Aorta (tissue), 5 donors: ENCODE measurements at places on chromosomes 6 and 20.
A peak's percentile ranks its signal among the peaks of the same experiment; 100 is the strongest.

- no peak overlapping the region for H3K4me3 ChIP-seq
- H3K27me3 ChIP-seq: no peaks in the 10 kb centered on the region
- H3K4me1 ChIP-seq: no peaks in the 10 kb centered on the region
These were observed 233.6 kb upstream of the MAP3K7 start for GRCh38 chr6:90820436-90820835.

DNA sequence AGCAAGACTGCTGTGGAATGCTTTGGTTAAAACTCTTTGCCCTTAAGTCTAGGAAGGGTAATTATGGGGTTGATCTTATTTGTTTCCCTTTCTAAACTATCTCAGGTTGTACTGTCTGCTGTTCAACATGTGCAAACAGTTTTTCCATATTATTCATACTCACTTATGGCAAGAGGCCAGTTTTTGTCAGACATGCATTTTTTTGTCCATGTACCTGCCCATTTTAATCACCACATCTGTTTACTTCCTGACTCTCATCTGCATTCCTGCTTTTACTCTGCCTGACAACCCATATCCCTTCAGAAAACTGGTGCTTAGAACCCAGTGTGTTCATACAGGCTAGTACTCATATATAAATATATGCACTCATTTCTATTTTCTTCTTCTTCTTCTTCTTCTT lies 80.3 kb downstream of the LPA start:
- H3K4me3 ChIP-seq: no peak overlapping the region
- no peaks in the 10 kb centered on the region for H3K27me3 ChIP-seq
- H3K4me1 ChIP-seq: no peaks in the 10 kb centered on the region

GRCh38 chr6:36247693-36248092 lies 22.2 kb upstream of the PNPLA1 start:
- no peak overlapping the region for H3K4me3 ChIP-seq
- H3K4me1 ChIP-seq: peaks cover 1% of the 10 kb centered on the region
- H3K27me3 ChIP-seq: no peaks in the 10 kb centered on the region
- no peak overlapping the region for H3K27ac ChIP-seq
- H3K36me3 ChIP-seq: no peaks in the 10 kb centered on the region

GRCh38 chr20:2815242-2815900 lies 584 bp downstream of the C20orf141 start:
- no peaks in the 10 kb centered on the region for H3K36me3 ChIP-seq
- no peaks in the 10 kb centered on the region for H3K27me3 ChIP-seq
- no peak for DNase-seq
- H3K4me3 ChIP-seq: no peak overlapping the region

DNA sequence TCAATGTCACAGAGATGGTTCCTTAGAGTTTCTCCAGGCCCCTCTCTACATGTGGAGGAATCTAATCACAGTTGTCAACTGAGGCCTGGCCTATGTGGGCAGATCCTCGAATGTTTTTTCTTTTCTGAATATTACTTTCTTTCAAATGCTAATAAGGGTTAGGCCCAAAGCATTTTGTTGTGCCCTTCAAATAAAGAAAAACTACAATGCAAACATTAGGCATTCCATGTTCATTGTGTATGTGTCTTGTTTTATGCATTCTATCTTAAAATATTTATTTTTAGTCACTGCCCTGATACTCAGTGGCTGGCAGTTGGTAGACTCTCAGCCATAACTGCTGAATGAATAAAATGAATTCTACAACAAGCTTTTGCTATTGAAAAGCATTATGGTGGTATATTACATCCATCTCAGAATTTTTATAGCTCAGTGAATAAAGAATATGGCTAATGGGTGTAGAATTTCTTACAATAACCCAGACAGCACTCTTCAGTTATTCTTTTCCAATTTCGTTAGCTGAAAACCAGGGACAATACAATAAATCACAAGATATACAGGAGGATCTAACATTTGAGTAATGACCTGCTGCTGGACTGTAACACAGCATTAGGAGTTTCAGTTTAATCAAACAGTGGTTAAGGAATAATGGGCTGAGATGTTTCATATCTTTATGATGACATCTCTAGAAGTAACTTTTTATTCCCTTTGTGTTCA lies 28.3 kb downstream of the RGS17 start:
- no peak for DNase-seq
- no peak overlapping the region for H3K27ac ChIP-seq
- H3K27me3 ChIP-seq: no peaks in the 10 kb centered on the region
- H3K36me3 ChIP-seq: no peaks in the 10 kb centered on the region
- H3K4me1 ChIP-seq: peaks cover 19% of the 10 kb centered on the region

DNA sequence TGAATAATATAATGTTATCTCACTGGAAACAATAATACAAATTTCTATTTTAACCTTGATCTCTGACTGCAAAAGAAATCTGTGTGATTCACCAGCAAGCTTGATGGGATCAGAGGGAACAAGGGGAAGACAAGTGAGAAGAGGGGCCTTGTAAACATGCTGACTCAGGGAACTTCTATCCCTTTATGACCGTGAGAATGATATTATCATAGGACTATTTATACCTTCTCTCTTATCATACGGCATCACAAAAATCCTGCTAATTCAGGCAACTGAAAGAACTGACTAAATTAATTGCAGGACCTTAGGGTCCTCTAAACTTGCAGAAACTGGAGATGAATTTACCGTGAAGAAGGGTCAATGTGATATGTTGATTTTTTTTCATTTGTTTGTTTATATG lies 173.3 kb downstream of the PTPRK start:
- DNase-seq: no peak
- H3K27ac ChIP-seq: no peak overlapping the region
- H3K27me3 ChIP-seq: no peaks in the 10 kb centered on the region

GRCh38 chr6:13851330-13851729 lies 37.0 kb upstream of the MCUR1 start:
- no peaks in the 10 kb centered on the region for H3K4me1 ChIP-seq
- H3K27me3 ChIP-seq: no peaks in the 10 kb centered on the region
- no peak overlapping the region for H3K4me3 ChIP-seq
- H3K36me3 ChIP-seq: no peaks in the 10 kb centered on the region
- no peak for DNase-seq

DNA sequence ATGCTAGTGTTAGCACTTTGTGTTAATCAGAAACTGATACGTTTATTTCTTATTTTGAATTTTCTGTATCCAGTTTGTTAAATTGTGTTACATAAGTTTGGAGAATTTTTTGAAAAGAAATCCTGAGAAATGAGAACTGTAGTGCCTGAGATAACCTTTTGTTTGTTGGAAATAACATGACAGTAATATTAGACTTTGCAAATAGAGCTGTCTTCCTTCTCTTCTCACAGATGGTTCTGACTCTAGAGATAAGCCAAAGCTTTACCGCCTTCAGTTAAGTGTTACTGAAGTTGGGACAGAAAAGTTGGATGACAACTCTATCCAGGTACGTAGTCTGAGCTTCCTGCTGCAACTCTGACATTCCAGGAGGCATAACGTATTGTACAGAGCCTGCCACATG lies 69.9 kb downstream of the AFDN start:
- no peak overlapping the region for H3K27ac ChIP-seq
- no peak for DNase-seq
- H3K36me3 ChIP-seq: no peaks in the 10 kb centered on the region

DNA sequence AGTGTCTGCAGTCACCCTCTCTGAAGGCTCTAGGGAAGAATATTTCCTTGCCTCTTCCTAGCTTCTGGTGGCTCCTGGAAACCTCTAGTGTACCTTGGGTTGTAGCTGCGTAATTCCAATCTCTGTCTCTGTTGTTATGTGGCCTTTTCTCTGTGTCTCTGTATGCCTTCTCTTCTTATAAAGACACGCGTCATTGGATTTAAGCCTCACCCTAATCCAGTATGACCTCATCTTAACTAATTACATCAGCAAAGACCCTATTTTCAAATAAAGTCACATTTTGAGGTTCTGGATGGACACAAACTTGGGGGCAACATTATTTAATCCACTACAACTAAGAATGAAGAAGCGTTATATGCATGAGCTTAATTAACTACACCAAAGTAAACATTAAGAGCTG lies 111.4 kb upstream of the ZNF184 start:
- H3K4me1 ChIP-seq: no peaks in the 10 kb centered on the region
- H3K27me3 ChIP-seq: no peaks in the 10 kb centered on the region
- no peak overlapping the region for H3K27ac ChIP-seq
- H3K4me3 ChIP-seq: no peak overlapping the region
- DNase-seq: no peak
- no peaks in the 10 kb centered on the region for H3K36me3 ChIP-seq

- H3K27me3 ChIP-seq: no peaks in the 10 kb centered on the region
- DNase-seq: no peak
- H3K4me1 ChIP-seq: no peaks in the 10 kb centered on the region
- H3K36me3 ChIP-seq: no peaks in the 10 kb centered on the region
These were observed 7.0 kb upstream of the RALGAPA2 start for GRCh38 chr20:20719411-20719810.

DNA sequence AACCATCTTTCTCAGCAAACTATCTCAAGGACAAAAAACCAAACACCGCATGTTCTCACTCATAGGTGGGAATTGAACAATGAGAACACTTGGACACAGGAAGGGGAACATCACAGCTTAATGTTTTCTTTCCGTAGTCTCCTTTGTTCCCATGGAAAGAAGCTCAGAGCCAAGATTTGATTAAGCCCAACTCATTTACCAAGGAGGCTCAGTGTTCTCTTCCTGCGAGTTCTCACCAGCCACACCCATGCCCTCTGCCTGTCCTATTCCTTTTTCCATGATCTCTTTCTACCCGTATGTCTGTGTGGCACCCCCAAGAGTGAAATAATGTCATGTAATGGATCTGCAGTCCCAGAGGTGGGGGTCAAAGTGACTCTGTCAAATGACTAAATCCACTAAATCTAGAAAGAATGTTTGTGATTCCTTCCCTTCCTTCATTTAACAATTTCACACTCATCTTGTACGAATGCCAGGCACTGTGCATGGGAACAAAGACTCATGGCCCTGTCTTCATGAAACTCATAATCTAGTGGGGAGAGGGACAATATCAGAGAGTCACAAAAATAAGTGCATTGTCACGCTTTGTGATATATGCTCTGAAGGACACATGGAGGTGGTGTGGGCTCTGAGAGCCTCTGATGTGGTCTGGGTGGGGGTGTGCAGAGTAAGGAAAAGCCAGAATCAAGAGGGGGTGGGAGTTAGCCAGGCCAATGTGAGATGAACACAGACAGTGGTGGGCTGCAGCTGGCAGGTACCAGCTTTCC lies 292.1 kb downstream of the CDC5L start:
- H3K4me1 ChIP-seq: no peaks in the 10 kb centered on the region
- no peaks in the 10 kb centered on the region for H3K27me3 ChIP-seq
- no peak overlapping the region for H3K4me3 ChIP-seq
- DNase-seq: no peak
- H3K36me3 ChIP-seq: no peaks in the 10 kb centered on the region
- no peak overlapping the region for H3K27ac ChIP-seq

GRCh38 chr6:131950767-131951575 lies at the start of gene CCN2:
CCN2 (minus strand) TSS chr6:131951372; CDS start chr6:131951172, 200 bp downstream.
- H3K36me3 ChIP-seq: peaks cover 5% of the 10 kb centered on the region
- H3K27me3 ChIP-seq: no peaks in the 10 kb centered on the region
- DNase-seq: peak; percentile 91
- H3K4me3 ChIP-seq: peak within 1 kb of the TSS; percentile 56
- H3K4me1 ChIP-seq: peaks cover 2% of the 10 kb centered on the region
- peak within 1 kb of the TSS; percentile 95 for H3K27ac ChIP-seq

DNA sequence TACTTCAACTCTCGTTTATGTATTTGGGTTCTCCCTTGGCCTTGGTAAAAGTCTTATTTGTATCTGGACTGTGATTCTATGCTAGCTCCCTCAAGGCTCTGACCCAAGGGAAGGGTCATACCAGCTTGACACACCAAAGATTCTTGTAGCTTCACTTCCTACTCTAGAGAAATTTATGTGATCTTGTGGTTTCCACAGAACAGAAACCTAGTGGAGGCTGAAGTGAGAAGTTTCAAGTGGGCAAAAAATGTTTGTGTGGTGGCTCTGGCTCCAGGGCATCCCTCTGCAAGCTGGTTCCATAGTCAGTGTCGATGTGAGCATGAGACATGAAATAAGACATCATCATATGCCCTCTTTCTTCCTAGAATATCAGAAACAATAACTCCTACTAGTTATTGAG lies 48.1 kb upstream of the TNFRSF21 start:
- H3K27me3 ChIP-seq: no peaks in the 10 kb centered on the region
- H3K4me3 ChIP-seq: no peak overlapping the region
- H3K36me3 ChIP-seq: no peaks in the 10 kb centered on the region
- DNase-seq: no peak

DNA sequence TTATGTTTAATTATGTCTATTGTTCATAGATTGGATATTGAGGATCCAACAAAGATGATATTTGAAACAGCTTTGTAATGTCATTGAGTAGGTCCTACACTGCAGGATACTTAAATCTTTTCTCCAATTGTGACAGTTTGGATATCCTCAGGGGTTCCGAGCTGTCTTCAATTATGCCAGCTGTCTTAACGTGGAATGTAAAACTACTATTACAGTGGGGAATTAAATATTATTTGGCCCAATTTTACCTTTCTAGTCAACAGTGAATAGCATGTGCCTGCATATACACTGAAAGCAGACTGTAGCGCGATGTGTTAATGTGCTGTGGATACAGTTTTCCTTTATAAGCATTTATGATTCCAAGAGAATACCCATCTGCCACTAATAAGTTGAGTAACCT lies 156.9 kb downstream of the GRIK2 start:
- no peaks in the 10 kb centered on the region for H3K27me3 ChIP-seq
- DNase-seq: no peak
- no peak overlapping the region for H3K4me3 ChIP-seq
- H3K27ac ChIP-seq: no peak overlapping the region

GRCh38 chr6:21538186-21538798 lies 55.3 kb upstream of the SOX4 start:
- no peak overlapping the region for H3K27ac ChIP-seq
- H3K4me3 ChIP-seq: no peak overlapping the region
- no peak for DNase-seq
- no peaks in the 10 kb centered on the region for H3K27me3 ChIP-seq

GRCh38 chr6:5490501-5491069 lies 229.3 kb downstream of the FARS2 start:
- no peak overlapping the region for H3K27ac ChIP-seq
- no peak for DNase-seq
- H3K4me1 ChIP-seq: no peaks in the 10 kb centered on the region
- H3K4me3 ChIP-seq: no peak overlapping the region
- H3K36me3 ChIP-seq: no peaks in the 10 kb centered on the region
- no peaks in the 10 kb centered on the region for H3K27me3 ChIP-seq

DNA sequence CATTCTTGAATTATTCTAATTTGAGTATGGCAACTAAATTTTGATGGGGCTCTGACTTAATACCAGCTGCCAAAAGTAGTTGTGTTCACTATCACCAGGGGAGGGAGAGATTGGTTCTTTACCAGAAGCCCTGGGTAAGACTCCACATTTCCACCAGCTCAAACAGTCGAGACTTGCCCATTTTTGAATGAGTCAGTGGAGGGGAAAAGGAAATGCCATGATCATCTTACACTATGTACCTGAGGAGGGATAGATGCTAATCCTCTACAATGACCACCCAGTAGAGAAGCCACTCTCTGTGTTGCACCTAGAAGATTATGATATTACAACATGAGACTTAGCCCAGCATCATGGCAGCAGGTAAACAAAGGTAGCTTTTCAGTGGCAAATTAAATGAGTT lies 77.0 kb upstream of the SGK1 start:
- no peaks in the 10 kb centered on the region for H3K27me3 ChIP-seq
- no peak overlapping the region for H3K4me3 ChIP-seq
- H3K36me3 ChIP-seq: no peaks in the 10 kb centered on the region
- no peak overlapping the region for H3K27ac ChIP-seq
- no peaks in the 10 kb centered on the region for H3K4me1 ChIP-seq
- DNase-seq: no peak

- H3K27me3 ChIP-seq: no peaks in the 10 kb centered on the region
- peak; percentile 36 for DNase-seq
- H3K36me3 ChIP-seq: no peaks in the 10 kb centered on the region
- H3K27ac ChIP-seq: no peak overlapping the region
These were observed 40.3 kb downstream of the MDFI start for GRCh38 chr6:41678511-41679084.
